Activated CD4-positive, alpha-beta T cell treated with anti-CD3 and anti-CD28 coated beads, Interleukin-10, Interleukin-2, amounts not matched to agents 100 ng/mL and 50 ng/mL, durations not matched to agents 16 hours and 8 hours (primary cell): ENCODE measurements at places on chromosomes 1 and 21.

GRCh38 chr1:23543707-23544443, 12.8 kb upstream of the E2F2 start:
- no peak for DNase-seq

DNA sequence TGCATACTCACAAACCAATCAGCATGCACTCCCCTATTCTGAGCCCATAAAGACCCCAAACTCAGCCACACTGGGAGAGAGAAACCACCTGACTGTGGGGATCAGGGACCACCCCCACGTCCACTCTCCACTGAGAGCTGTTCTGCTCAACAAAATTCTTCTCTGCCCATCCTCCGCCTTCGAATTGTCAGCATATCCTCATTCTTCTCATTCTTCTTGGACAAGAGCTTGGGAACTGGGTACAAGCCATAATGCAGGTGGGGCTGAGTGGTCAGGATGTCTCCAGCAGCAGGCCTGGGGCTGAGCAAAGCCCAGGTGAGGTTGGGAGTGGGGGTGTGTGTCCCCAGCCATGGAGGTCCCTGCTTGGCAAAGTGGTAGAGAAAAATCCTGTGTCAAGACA, 34.6 kb upstream of the IFNGR2 start:
- no peak for DNase-seq

DNA sequence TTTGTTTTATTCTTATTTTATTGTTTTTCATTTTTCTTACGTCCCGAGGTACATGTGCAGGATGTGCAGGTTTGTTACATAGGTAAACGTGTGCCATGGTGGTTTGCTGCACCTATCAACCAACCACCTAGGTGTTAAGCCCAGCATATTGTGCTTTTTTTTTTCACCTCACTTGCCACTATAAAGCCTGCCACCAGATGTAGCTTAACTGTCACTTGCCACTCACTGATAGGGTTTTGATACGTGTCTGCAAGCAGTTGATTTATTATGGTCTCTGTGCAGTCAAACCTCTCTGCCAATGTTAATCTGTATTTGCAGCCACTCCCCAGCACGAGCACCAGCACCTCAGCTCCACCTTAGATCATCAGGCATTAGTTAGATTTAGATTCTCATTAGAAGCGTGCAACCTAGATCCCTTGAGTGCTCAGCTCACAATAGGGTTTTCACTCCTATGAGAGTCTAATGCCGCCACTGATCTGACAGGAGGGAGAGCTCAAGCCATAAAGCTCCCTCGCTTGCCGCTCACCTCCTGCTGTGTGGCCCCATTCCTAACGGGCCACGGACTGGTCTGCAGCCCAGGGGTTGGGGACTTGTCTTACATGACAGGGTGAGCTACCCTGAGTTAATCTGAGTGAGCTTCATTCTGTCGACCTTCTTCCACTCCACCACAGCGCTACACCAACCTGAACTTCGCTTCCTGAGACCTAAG, 17.9 kb upstream of the ABCG1 start:
- no peak for DNase-seq

DNA sequence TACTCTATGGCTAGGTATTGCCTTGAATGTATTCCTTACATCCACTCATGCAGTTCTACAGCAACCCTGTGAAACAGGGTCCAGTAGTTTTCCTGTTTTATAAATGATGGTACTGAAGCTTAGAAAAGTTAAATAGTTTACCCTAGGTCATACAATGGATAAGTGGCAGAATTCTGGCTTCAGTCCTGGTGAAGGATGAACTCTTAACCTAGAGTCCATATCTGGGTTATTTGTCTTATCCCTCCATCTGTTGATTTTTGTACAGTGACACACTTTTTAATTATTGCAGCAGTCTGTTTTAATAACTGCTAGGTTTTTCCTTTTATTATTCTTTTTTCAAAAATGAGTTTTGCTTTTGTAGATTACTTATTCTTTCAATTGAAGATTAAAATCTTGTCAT, 263.9 kb downstream of the DNM3 start:
- DNase-seq, result no peak

DNA sequence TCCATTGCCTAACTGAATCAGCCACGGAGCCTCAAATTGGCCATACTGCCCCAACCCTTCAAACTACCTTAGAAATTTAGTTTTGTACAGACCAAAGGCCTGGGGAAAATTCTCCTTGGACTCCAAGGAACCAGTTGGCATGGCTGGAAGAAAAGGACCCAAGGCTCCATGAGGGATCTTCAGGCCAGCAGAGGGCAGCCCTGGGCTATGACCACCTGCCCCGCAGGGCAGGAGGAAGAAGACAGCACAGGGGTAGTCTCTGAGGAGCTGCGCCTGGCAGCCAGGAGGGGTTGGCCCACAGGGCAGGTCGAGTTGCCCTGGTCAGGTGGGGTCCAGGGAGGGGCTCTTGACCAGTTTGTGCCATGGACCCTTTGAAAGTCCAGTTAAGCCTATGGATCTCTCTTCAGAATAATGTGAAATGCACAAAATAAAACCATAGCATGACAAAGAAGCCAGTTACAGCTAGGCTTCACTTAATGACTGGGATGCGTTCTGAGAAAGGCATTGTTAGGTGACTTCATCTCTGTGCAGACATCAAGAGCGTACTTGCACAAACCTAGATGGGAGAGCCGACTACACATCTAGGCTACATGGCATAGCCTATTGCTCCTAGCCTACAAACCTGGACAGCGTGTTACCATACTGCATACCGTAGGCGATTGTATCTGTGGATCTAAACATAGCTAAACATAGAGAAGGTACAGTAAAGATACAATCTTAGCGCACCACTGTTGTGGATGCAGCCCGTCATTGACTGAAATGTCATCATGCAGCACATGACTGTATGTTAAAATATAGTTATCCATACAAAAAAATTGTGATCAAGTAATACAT, 26.1 kb downstream of the CACNA1S start:
- DNase-seq, result peak; percentile 39

DNA sequence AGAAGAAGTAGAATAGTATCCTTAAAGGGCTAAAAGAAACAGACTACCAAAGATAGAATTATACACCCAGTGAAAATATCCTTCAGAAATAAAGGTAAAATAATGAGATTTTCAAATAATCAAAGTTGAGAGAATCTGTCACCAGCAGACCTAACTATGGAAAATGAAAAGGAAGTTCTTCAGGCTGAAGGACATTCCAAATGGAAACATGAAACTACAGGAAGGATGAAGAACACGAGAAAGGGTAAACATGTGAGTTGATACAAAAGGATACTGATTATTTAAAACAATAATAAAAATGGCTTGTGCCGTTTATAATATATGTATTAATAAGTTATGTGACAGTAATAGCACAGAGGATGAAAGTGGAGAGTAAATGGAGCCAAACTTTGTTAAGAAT, 57.1 kb upstream of the SLFNL1 start:
- DNase-seq, result no peak

- no peak for DNase-seq
These were observed 218.1 kb downstream of the ST6GALNAC3 start for GRCh38 chr1:76292418-76293184.

GRCh38 chr1:103783944-103784377, 34.3 kb downstream of the AMY1C start:
- no peak for DNase-seq

GRCh38 chr1:148263906-148264255, 111.8 kb upstream of the NBPF11 start:
- no peak for DNase-seq

DNA sequence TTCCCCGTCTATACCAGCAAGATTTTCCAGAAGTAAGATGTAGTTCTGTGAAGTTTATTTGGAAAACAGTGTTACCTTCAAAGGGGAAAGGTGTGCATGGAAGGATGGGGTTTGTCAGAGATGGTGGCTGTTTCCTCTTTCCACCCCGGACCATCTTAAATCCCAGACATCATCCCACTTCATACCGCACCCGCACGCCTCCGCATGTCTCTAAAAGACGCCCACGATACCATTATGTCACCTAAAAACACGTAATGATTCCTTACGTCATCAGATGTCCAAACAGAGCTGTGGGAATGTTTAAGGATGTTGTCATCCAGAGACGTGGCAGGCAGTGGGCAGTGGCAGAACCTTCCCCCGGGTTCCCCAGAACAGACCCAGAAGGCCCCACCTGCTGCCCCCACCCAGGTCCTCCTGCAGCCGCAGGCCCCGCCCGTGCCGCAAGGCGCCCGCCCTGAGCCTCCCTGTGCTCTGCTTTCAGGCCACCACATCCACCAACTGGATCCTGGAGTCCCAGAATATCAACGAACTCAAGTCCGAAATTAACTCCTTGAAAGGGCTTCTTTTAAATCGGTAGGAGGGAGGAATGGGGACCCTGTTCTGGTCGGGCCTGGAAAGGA, 152.2 kb downstream of the PEX14 start:
- no peak for DNase-seq

GRCh38 chr1:25820247-25821111, 725 bp downstream of the MTFR1L start:
- DNase-seq, result peak; percentile 78

GRCh38 chr1:230725256-230726012, 11.5 kb upstream of the AGT start:
- no peak for DNase-seq

DNA sequence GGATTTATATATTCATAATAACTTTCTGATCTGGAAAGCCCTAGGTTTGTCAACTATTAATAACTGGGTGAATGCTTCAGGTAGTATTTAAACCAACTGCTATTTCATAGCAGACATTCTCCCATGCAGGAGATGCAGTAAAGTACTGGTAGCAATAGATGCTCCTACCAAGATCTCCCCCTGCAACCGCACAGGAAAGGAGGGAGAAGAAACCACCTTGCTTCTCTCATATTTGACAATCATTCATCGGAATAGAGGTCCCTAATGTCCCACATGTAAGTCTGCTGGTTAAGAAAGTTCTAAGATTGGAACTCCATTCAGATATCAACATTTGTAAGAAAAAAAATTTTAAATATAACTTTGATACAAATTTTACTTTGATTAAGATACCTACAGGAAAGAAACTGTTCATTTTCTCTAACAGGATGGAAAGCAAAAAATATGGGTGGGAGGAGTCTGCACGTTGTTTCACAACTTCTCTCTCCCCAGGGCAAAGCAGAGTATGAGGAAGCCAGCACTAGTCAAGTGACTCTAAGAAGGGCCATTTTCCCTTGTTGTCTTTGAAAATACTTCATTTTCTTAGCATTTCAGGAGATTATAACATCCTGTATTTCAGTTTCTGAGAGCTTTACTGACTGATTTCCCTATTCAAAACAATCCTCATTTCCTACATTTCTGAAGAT, at the start of gene PYHIN1:
Gene PYHIN1, plus strand, starts transcription at position 498 of the 683 bp plus-strand sequence. CDS start 5,359 bp downstream, outside the sequence.
- peak; percentile 66 for DNase-seq

- DNase-seq, result peak; percentile 44
These were observed 844 bp downstream of the ZMYM6 start for GRCh38 chr1:35030756-35031446.

DNA sequence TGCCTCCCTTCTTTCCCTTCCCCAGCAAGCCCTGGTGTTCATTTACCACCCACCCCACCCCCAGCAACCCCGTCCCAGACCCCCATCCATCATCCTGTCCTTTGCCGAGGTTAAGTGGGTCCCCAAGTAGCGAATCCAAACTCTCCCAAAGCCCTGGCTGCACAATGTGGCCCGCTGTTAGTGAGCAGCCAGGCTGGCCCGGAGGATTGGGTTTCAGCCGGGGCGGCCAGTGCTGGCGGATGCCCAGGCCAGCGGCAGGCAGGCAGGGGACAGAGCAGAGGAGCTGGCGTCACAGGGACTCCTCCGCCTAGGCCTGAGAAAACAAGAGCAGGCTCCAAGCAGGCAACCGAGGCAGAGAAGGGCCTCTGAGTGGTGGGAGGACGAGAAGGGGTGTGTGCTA, 61.4 kb downstream of the EPHB2 start:
- DNase-seq, result no peak

DNA sequence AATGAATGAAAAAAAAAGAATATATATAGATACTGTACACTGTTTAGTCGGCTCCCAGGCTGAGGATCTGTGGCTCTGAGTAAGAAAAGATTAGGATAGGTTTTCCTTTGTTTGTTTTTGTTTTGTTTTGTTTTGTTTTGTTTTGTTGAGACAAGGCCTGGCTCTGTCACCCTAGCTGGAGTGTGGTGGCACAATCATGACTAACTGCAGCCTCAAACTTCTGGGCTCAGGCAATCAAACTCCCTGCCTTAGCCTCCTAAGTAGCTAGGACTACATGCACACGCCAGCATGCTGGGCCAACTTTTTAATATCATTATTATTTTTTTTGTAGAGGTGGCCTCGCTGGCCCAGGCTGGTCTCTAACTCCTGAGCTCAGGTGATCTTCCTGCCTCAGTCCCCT, 87.9 kb upstream of the PTBP2 start:
- DNase-seq, result no peak

- no peak for DNase-seq
These were observed 55.5 kb downstream of the CASQ2 start for GRCh38 chr1:115712911-115713609.

DNA sequence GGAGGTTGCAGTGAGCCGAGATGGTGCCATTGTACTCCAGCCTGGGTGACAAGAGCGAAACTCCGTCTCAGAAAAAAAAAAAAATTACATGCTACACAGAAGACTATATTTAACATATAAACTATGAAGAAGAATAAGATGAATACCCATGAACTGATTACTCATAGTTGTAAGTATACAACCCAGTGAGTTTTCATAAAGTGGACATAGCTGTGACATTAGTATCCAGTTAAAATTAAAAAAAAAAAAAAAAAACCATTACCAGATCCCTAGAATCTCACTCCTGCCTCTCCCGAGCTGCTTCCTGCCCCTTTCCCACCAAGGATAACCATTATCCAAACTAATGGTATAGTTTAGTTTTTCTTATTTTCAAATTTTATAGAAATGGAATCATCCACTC, 37.4 kb downstream of the UBE4B start:
- DNase-seq, result no peak

DNA sequence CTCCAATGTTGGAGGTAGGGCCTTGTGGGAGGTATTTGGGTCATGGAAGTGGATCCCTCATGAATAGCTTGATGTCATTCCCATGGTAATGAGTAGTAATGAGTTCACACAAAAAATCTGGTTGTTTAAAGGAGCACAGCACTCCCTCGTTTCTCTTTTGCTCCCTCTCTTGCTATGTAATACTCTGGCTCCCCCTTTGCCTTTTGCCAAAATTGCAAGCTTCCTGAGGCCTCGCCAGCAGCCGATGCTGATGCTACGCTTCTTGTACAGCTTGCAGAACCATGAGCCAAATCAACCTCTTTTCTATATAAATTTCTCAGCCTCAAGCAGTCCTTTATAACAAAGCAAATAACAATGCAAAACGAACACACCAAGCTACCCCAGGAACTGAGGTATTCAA, 80.9 kb downstream of the LHX9 start:
- no peak for DNase-seq

GRCh38 chr1:240441669-240442068, 170.3 kb downstream of the GREM2 start:
- no peak for DNase-seq
